ENCODE measurements at places on chromosomes 5 and 9. TPM values are rescaled to one million over a fixed set of nuclear protein-coding genes. Genes with fewer than 3 reads are reported as not detected.
A peak's percentile ranks its signal among the peaks of the same experiment; 100 is the strongest.

The AK8 gene
- total RNA-seq: not detected

The MTRR gene
- total RNA-seq: 48.9 TPM

The PDZD2 gene
- total RNA-seq: 4.3 TPM

The FREM1 gene
- total RNA-seq: 1.5 TPM

The GABBR2 gene
- total RNA-seq: not detected

The PTPRD gene
- 2.0 TPM for total RNA-seq

The FOXD1 gene
- total RNA-seq: not detected

The CTXN3 gene
- not detected for total RNA-seq

The ABITRAM gene
- 8.2 TPM for total RNA-seq

The NUTM2G gene
- total RNA-seq: not detected

- no peak for DNase-seq
Observed at GRCh38 chr5:74059706-74060105, 433.7 kb downstream of the ARHGEF28 start.

- no peak for DNase-seq
Observed at GRCh38 chr5:168494057-168494555, 7.8 kb downstream of the RARS1 start.

- no peak for DNase-seq
Observed at GRCh38 chr9:128094950-128095544, 27.0 kb downstream of the SLC25A25 start.

DNA sequence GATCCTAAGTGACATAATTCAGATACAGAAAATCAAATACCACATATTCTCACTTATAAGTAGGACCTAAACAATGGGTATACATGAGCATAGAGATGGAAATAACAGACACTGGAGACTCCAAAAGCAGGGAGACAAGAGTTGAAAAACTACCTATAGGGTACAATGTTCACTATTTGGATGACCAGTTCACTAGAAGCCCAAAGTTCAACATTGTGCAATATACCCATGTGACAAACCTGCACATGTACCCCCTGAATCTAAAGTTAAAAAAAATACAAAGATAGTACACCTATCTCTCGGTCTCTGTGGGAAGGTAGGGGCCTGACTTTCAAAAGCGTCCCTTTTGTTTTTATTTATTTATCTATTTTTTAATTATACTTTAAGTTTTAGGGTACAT is 11.7 kb upstream of the OR1N1 start:
- no peak for DNase-seq

GRCh38 chr9:80449513-80449912 is 877.7 kb downstream of the TLE4 start:
- DNase-seq: no peak

DNA sequence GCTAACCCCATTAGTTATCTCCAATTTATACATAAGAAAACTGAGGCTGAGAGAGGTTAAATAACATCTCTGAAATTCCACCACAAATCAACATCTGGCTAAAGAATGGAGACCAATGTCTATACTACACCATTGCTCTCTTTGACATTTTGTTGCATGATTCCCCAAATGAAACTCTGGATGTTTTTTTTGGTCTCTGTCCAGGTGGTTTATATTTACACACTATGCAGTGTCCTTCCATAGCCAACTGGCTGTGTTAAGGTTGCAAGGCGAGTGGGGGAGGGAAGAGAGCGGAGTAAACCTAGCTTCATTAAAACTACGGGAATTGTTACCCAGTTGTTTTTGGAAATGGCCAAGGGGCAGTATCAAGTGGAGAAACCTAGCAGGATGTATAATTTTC is 67.2 kb downstream of the KIF4B start:
- DNase-seq: no peak

GRCh38 chr5:156947925-156948324 is 15.1 kb downstream of the TIMD4 start:
- peak; percentile 26 for DNase-seq

DNA sequence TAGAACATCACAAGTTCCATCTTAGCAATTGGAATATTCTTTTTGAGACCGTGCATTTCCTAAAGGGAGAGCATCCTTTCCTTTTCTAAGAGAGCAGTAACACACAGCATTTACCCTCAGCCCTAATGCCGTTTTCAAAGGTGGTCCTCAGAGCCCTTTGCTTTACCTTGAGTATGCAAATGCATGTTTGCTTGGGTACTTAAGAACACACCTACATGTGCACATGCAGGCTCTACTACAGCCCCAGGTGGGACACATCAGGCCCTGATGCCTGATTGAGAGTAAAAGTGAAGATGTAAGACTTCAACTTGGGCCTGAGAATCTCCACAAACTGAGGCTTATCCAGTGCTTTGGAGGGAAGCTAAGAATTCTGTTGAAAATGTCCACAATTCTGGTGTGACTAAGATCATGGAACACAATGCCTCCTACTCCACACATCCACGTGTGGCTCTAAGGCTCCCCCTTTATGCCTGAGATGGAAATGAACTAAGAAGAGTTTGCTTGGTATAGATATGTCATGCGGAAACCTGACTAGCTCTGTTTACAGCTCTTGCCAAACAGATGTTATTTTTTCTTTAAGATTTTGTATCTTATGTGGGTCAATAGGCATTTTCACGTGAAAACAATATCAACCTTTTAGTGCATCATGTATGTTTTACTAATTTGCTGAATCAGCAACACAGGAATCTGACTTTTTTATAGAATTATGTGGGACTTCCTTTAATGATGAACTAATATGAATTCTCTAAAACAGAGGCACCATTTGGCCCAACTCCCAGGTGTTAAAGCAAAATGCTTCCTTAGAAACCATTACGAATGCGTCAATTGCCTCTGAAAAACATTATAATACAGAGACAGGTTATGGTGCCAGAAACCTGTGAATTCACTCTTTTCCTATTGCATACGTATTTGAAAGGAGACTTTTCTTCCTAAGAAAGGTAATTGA is 48.9 kb upstream of the SLC2A8 start:
- no peak for DNase-seq

GRCh38 chr9:89994988-89995613 is 390.3 kb downstream of the GADD45G start:
- no peak for DNase-seq

DNA sequence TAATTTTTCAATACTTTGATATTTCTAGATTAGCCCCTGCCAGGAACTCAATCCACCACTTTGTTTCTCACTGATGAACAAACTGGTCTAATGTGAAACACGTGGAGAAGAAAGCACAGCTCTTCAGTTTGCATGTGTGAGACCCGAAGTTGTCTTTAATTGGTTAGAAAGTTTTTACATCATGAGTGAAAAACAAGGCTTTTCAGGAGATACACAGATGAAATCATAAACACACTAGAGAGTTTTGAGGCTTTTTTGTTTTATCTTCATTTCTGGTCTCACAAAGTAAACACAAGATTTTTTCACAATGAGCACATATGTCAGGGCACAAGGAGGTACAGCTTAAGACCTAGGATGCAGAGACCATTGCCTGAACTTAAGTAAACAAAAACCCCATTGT is 84.5 kb upstream of the MOCS2 start:
- no peak for DNase-seq

GRCh38 chr5:72511774-72512592 is 4.8 kb upstream of the ZNF366 start:
- no peak for DNase-seq

DNA sequence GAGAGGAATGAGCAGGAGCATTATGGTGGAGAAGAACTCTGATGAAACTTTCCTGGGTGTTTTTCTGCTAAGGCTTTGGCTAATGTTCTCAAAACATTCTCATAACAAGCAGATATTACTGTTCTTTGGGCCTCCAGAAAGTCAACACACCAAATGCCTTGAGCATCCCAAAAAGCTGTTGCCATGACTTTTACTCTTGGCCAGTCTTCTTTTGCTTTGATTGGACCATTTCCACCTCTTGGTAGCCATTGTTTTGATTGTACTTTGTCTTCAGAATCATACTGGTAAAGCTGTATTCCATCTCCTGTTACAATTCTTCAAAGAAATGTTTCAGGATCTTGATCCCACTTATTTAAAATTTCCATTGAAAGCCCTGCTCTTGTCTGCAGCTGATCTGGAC is 139.6 kb downstream of the MAN2A1 start:
- DNase-seq: no peak

DNA sequence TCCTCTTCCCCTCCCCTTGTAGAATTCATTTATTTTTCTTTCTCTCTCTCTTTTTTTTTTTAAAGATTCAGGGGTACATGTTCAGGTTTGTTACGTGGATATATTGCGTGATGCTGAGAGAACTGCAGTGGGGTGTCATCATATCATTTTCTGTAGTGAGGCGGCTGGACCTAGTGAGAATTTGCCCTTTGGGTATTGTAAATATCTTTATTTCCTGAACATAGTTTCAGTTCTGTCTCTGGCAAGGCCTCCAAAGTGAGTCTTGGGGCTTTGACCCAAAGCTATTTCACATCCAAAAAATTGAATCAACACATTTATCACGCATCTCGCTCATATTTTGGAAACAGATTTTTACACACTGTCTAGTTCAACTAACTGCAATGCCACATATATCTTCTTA is 25.4 kb upstream of the MYOT start:
- no peak for DNase-seq

DNA sequence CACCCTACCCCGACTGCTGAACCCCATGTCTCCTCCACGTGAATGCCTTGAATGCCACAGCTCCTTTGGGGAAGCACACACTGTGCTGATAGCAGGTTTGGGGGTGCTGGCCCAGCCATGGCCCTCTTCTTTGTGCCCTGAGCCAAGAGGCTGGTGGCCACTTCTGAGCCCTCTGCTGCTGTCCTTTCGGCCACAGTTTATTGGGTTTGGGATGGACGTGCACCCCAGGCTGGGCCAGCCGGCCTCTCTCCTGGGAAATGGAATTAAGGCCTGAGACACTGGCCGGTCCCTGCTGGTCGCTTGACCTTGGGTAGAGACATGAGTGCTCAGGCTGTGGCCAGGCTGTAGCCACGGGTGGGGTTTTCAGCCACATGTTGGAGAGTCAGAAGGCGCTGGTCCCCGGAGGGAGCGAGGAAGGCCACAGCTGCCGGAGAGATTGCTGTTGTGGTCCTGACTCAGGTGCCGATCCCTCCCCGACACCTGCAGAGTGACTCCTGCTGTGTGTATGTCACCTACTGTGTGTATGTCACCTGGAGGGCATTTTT is 26.6 kb downstream of the FAM163B start:
- DNase-seq: no peak

DNA sequence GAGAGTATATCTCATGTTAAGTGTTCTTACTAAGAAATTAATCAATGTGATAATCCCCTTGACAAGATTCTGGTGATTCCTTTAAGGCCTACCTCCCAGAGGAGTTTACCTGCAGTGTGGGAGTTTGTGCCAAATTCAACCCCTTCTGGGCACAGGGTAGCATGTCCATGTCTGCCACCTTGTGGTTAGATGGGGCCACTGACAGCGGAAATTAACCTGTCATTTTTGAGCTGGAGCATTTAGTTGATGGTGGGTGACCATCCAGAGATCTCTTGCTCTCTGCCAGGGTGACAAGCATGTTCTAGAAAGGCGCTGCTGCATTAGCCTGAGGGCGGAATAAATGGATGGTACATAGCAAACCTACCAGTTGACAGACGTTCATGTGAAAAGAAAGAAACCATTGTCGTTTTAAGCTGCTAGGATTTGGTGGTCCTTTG is 132.2 kb downstream of the FBXO4 start:
- DNase-seq: no peak

- DNase-seq: no peak
Observed at GRCh38 chr5:132460846-132461568, 29.6 kb downstream of the IRF1 start.

DNA sequence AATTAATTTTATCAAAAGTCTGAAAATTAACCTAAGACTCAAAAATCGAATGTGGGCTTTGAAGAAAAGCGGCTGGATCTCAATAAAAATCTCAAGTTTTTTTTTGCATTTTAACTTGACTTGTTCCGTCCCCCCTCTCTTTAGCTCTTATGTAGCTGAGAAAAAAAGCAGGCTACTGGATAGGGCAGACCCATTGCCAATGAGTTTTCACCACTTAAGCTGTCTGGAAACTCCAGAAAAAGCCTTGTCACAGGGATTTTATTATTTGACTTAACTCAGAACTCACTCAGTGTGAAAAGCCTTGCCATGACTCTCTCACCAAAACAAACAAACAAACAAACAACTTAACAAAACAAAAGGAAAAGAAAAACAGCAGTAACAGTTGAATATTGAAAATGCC is 247.4 kb downstream of the CDH9 start:
- DNase-seq: no peak

DNA sequence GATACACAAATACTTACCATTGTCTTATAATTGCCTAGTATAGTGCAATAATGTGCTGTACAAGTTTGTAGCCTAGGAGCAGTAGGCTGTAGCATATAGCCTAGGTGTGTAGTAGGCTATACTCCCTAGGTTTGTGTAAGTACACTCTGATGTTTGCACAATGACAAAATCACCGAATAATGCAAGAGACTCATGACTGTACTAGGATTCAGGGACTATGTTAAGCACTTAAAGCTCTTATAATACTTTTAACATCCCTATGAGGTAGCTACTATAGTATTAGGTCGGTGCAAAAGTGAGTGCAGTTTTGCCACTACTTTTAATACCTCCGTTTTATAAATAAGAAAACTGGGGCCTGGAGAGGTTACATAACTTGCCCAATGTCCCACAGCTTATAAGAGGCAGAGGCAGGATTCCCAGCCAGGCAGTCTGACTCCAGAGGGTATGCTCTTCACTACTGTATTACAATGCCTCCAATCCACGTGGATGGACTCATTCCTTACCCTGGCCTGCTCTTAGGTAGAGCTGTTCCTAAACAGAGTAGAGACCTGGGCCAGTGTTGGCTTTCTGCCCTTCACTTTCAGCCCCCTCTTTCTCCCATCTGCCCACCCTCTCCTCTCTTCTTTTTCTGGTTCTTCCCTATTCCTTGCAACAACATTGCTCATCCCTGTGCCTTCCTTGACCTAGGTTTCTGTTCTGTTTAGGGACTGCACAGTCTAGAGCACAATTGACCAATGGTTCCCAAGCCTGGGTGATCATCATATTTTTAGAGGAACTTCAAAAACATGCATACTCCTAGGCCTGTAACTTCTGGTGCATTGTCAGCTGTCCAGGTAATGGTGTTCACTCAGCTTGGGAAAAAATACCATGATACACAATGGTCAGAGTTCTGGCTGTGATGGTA is 114.0 kb downstream of the CARTPT start:
- no peak for DNase-seq
